Thoracic aorta (tissue), 2 donors: ENCODE measurements at places on chromosomes 11 and 22. TPM values are rescaled to one million over a fixed set of nuclear protein-coding genes. Genes with fewer than 3 reads are reported as not detected.

YPEL4 gene
- 1.1 TPM for total RNA-seq

CCDC73 gene
- total RNA-seq = not detected

SLC7A4 gene
- total RNA-seq = not detected

DNA sequence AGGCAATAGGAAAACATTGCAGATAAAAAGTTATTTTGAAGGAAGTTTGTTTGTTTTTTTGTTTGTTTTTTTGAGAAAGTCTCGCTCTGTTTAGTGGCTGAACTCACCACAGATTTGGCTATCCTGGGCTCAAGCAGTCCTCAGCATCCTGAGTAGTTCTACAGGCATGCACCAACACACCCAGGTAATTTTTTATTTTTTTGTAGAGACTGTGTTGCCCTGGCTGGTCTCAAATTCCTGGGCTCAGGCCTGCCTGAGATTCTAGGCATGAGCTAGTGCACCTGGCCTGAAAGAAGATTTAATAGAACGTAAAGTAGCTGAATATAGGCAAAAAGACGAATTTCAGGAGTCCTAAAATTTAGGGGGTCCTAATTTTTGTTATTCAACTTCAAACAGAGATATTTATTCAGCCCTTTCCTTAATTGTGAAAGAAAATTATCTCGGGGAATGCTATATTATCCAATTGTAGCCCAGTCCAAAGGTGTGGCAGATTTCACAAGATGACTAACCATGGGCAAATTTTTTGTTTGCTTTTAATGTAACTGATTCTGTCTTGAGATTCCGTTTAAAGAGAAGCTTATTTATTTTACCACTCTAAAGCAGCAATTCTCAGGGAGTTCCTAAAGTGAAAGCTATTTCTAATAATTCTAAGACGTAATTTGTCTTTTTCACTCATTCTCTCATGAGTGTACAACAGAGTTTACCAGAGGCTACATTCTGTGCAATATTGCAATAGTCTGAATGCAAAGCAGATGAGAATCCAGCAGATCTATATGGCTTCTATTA is 940 bp downstream of the IL18 start:
- peak overlapping the region; percentile 58 for H3K4me3 ChIP-seq
- no peaks in the 10 kb centered on the region for H3K36me3 ChIP-seq
- no peak overlapping the region for H3K27ac ChIP-seq

- no peak overlapping the region for H3K4me3 ChIP-seq
- H3K36me3 ChIP-seq = no peaks in the 10 kb centered on the region
- H3K4me1 ChIP-seq = no peaks in the 10 kb centered on the region
- no peak for DNase-seq
- H3K27ac ChIP-seq = no peak overlapping the region
Observed at GRCh38 chr22:44037519-44038375, 13.6 kb downstream of the PARVB start.

ANO9 gene
- 0.68 TPM for total RNA-seq

DNA sequence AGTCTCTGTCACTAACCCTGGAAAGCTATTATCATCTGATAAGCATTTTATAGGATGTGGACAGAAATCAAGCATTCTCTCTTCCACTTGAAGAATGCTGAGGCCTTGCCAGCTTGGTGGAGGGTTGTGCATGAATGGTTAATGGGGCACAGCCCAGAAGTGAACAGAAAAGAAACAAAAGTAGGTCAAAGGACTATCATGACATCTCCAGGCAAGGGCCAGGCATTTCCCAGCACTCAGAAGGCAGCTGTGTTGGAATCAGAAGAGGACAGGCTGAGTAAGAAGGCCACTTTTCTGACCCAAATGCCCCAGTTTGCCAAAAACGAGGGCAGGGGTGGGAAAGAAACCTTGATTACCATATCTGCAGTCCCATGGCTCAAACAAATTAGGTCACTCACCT is 12.4 kb downstream of the TENM4 start:
- no peaks in the 10 kb centered on the region for H3K27me3 ChIP-seq
- no peak overlapping the region for H3K4me3 ChIP-seq
- no peaks in the 10 kb centered on the region for H3K4me1 ChIP-seq
- H3K27ac ChIP-seq = no peak overlapping the region
- DNase-seq = no peak

DNA sequence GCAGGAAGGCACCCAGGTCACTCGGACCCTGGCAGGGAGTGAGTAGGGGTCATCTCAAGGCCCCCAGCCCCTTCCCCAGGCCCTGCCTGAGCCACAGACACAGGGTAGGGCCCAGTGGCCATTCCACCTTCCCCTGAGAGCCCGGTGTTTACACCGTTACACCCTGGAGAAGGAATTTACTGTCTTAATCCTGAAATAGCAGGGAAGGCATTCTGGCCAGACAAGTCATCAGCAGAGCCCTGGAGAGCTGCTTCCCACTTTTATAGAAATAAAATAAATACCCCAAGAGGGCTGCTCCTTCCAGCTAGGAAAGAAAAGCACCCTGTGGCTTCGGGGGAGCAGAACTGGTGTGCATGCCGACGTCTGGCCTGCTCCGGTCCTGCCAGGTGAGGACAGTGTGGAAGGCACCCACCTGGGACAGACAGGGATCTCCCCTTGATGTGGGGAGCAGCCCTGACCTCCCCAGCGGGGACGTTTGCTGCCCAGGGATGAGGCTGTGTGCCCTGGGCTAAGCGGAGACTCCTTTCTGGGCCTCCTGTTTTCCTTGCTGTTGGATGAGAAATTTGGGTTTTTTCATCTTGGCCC is 180.0 kb downstream of the MN1 start:
- no peaks in the 10 kb centered on the region for H3K4me1 ChIP-seq
- H3K36me3 ChIP-seq = no peaks in the 10 kb centered on the region
- no peaks in the 10 kb centered on the region for H3K27me3 ChIP-seq
- no peak overlapping the region for H3K4me3 ChIP-seq
- H3K27ac ChIP-seq = no peak overlapping the region

- no peak overlapping the region for H3K4me3 ChIP-seq
- H3K27ac ChIP-seq = no peak overlapping the region
- H3K27me3 ChIP-seq = no peaks in the 10 kb centered on the region
- no peaks in the 10 kb centered on the region for H3K36me3 ChIP-seq
Observed at GRCh38 chr11:134562941-134563471, 151.0 kb upstream of the B3GAT1 start.

E2F8 gene
- not detected for total RNA-seq

DNA sequence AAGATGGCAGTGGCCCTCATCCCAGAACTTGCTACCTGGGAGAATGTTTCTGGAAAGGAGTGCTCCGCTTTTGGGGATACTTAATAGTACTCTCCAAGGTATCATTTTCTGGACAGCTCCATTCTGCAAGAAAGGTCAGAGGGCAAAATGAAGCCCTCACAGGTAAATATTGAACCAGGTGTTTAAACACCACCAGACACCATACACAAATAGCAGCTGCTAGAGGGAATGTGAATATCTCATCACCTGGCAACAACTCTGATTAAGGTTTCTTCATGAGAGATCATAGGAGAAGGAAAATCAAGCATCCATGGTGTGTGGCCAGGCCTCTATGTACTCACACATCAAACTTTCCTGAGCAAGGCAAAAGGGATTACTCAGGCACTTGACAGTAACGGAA is 226.1 kb upstream of the FAT3 start:
- H3K36me3 ChIP-seq = no peaks in the 10 kb centered on the region
- no peaks in the 10 kb centered on the region for H3K4me1 ChIP-seq
- H3K4me3 ChIP-seq = no peak overlapping the region

GRCh38 chr22:29689206-29689879 is 30.5 kb upstream of the CABP7 start:
- H3K27me3 ChIP-seq = no peaks in the 10 kb centered on the region
- no peaks in the 10 kb centered on the region for H3K4me1 ChIP-seq
- H3K4me3 ChIP-seq = no peak overlapping the region
- peaks cover 16% of the 10 kb centered on the region for H3K36me3 ChIP-seq
- no peak overlapping the region for H3K27ac ChIP-seq
- no peak for DNase-seq

KRTAP5-9 gene
- total RNA-seq = not detected

PGA5 gene
- not detected for total RNA-seq

DNA sequence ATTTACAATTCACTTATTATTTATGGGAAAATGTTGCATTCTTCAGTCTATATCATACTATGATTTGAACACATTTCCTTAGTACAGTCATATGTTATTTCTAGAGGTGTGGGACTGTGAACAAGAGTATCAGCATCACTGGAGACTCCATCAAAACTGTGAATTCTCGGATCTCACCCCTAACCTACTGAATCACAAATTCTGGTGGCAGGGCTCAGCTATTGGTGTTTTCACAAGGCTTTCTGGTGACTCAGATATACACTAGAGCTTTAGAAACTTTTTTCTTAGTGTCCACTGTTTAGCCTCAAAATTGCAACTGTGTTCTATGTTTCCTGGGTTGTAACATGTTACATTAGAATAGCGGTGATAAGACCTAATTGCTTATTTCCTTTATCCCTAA is 352.9 kb upstream of the DDI1 start:
- H3K27ac ChIP-seq = no peak overlapping the region
- H3K27me3 ChIP-seq = no peaks in the 10 kb centered on the region
- no peaks in the 10 kb centered on the region for H3K36me3 ChIP-seq
- DNase-seq = no peak
- no peak overlapping the region for H3K4me3 ChIP-seq

GRCh38 chr11:1410366-1411291 is 20.9 kb downstream of the BRSK2 start:
- H3K27ac ChIP-seq = no peak overlapping the region
- no peaks in the 10 kb centered on the region for H3K27me3 ChIP-seq
- no peaks in the 10 kb centered on the region for H3K4me1 ChIP-seq
- DNase-seq = no peak
- no peak overlapping the region for H3K4me3 ChIP-seq

KCNK4 gene
- not detected for total RNA-seq

CD59 gene
- 368 TPM for total RNA-seq

DNA sequence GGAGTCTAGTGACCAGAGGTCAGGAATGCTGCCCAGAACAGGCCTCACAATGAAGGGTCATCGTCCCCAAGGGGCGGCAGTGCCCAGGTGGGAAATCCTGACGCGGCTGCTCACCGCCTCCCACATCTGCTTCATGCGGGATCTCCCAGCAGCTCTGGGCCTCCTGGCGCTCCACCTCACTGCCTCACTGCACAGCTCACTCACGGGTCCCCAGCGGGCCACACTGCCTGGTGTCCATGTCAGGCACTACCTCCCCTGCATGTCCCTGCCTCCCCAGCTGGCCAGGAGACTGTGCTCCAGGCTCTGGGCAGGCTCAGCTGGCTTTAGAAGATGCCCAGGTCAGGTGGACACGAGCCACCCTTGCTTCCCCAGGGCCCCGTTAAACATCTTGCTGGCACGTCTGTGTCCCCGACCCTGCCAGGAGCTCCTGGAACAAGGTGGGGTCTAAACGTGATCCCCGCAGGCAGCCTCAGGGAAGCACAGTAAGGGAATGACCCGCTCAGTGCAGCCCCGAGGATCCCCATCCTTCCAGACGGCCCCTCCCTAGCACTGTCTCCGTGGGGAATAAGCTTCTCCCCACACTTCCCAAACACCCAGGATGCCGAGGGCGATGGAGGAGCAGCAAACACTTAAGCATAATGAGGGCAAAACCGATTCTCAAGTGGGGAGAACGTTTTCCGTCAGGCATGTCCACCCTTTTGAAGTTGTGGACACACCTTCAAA is 93.2 kb downstream of the TRMU start:
- H3K36me3 ChIP-seq = no peaks in the 10 kb centered on the region
- no peaks in the 10 kb centered on the region for H3K27me3 ChIP-seq
- no peak overlapping the region for H3K27ac ChIP-seq
- no peak for DNase-seq
- no peak overlapping the region for H3K4me3 ChIP-seq

CHST1 gene
- total RNA-seq = 50.2 TPM

DNA sequence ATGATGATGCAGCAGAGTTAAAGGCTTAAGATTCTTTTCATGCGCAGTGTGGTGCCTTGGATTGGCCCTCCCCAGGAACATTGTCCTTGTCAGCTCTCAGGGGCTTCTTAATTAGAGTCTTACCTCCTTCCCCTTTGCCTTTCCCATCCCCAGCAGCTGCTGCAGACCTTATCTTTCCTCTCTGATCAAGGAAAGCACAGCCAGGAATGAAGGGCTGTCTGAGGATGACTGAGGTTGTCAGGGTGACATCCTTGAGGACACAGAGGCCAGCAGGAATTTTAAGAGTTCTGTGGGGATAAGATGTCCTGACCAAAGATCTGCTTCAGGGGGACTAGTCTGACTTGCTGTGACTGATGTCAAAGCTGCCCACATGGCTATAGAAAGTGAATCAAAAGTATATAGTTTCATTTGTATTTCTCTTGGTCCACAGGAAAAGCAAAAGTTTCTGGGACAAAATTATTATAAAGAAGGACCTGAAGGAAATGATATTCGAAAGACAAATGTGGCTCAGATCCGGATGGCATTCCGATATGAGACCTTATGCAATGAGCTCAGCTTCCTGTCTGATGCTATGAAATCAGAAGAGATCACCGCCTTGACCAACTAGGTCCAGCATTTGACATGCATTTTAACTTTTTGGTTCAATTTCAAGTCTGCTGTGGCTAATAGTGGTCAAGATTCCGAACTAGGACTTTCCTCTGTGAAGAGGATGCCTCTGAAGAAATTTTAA is 35.5 kb downstream of the RNF141 start:
- H3K4me1 ChIP-seq = peaks cover 5% of the 10 kb centered on the region
- no peak overlapping the region for H3K4me3 ChIP-seq
- H3K27ac ChIP-seq = no peak overlapping the region
- no peak for DNase-seq

BBOX1 gene
- total RNA-seq = not detected

DNA sequence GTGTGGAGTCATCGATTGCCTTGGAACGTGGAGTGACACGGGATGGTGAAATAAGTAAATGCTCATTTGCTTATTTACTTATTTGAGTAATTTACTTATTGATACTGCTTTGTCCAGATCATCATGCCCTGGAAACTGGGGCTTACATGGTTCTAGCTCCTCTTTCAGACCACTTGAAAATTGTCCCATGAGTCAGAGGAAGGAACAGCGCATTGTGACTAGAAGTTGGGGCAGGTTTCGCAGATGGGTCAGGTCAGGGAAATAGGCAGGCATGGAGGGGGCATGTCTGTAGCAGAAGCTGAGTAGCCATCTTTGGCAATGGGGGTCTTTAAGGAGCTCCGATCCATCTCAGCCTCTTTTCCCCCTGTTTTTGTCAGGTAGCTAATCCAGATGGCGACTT is 104.2 kb upstream of the SORL1-AS1 start:
- H3K4me3 ChIP-seq = no peak overlapping the region
- H3K27me3 ChIP-seq = no peaks in the 10 kb centered on the region
- H3K4me1 ChIP-seq = no peaks in the 10 kb centered on the region
- DNase-seq = no peak
- no peak overlapping the region for H3K27ac ChIP-seq
